ENCODE measurements at places on chromosomes 2 and 18.

DNA sequence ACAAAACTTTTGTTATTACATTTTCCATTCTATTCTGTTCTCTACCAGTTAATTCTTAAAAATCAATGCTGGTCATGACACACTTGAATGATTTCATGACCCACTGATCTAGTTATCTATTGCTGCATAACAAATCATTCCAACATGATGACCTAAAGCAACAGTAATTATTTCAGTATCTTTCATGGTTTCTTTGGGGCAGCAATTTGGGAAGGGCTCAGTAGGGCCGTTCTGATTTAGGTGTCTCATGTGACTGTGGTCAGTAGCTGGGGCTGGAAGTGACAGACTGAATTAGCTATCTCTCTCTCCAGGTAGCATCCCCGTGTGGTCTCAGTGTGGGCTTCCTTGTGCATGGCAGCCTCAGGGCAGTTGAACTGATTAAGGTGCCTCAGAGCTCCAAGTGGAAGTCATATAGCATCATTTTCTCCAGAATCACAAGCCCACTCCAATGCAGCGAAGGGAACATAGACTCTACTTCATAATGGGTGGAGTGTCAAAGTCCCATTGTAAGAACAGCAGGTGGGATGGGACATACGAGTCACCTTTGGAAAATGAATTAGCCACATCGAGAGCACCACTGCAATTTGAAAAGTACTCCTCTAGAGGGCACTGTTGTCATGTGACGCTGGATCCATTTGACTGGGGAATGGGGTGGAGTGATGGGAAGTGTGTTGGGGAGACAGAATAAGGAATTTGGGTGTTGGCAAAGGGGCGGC, 39.1 kb upstream of the FAM136A start:
- peak; percentile 78 for DNase-seq

DNA sequence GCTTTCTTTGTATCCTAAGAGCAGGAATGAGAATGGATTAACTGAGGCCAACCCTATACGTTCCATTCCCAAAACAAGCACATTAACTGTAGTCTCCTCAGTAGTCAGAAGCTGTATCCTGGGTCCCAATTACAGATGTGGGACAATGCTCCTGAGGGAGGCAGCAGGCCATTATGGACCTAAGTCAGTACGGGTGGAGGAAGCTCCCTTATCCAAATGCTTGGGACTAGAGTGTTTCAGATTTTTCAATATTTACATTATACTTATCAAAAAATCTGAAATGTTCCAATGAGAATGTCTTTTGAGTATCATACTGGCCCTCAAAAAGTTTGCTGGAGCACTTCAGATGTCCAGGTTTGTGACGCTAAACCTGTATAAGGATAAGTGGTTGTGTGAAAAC, 90.1 kb downstream of the PRELID3A start:
- DNase-seq: no peak

DNA sequence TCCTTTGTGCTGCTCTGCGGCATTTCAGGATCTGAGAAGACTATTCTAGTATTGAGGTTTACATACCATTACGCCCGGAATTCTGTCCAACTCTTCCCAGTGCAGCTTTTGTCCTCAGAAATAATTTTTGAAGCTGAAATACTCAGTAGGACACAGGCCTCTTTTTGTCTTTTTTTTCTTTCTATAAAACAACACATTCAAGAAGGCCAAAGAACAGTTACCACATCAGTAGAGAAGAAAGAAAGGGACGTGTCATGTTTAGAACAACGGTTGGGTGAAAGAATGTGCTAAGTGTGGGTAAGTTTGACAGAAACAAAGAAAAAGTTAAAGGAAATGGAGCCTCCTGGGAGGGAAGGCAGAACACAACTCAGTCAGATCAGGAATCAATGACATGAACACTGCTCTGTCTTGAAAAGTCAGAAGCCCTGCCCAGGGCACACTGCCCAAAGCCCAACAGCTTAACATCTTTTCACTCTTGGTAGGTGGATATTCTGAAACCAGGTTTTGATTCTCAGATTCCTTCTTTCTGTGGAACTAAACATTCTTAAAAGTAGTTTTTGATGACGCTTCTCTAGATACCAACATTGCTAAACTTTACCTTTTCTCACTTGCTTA, 198.6 kb upstream of the CWC22 start:
- no peak for DNase-seq

DNA sequence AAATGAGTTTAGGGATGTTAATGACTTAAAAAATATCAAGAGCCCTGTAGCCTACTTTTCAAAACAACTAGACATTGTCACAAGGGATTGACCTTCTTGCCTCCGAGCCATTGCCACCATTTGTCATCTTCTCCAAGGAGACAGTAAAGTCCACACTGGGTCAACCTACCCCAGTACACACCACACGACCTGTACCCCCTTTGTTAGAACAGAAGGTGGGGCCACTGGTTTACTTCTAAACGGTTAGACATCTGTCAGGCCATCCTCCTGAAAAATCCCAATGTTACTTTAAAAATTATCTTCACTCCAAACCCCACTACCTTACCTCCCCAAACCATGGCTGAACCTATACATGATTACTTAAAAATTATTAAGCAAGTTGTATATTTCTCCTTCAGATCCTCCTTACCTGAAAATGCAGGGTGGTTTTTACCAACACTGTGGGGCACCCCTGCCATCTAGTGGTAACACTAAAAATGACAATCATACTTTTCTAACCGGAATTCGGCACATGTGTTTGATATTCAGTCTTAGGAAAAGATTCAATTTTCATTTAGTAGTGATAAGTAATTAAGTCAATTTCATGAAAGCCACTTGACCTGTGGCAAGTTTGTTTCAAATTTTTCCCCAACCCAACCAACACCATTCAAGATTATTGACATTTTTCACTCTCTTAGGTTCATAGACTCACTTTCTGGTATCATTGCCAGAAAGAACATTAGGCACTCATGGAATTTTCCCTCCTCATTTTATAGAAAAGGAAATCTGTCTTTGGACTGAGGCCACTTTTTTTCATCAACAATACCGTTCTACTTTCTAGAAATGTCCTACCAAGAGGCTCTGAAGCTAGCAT, 265.3 kb upstream of the PKDCC start:
- peak; percentile 68 for DNase-seq

DNA sequence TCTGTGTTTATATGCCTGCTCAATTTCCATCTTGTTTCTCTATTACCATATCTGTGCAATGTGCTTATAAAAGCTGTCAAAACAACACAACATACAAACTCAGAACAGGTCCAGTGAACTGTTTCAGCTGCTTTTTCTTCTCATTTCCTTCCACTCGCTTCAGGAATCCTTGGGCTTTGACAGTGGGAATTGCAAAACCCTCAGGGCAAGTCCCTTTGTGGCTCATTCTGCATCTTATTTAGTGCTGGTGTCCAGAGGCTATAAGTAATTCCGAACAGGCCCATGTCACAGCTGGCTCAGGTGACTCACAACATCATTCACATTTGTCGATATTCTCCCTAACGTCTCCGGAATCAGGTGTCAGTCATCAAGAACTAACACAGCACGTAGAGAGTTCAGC, 309.9 kb upstream of the ZNF521 start:
- no peak for DNase-seq

GRCh38 chr18:78069784-78070664, 820.4 kb downstream of the GALR1 start:
- DNase-seq: no peak

- DNase-seq: peak; percentile 91
These were observed at the start of gene TMBIM1 for GRCh38 chr2:218292048-218293014. TSS of gene TMBIM1 (minus strand) at chr2:218292503. CDS start at chr2:218282141, 10,362 bp downstream.

DNA sequence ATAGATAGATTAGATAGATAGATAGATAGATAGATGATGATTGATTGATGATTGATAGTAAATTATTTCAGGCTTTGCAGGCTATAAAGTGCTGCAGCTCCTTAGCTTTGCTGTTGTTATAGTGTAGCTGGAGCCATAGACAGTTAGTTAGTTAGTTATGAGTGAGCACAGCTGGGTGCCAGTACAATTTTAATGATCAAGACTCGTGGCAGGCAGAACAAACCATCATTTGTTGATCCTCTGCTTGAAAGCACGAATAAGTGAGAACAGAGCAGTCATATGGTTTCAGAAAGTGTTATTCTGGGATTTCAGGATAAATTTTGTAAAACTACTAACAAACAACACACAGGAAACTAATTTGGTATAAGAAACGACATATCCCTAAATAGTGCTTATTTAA, 53.9 kb downstream of the THOC1 start:
- DNase-seq: no peak

GRCh38 chr18:51154431-51155063, 42.9 kb downstream of the MEX3C start:
- DNase-seq: no peak

DNA sequence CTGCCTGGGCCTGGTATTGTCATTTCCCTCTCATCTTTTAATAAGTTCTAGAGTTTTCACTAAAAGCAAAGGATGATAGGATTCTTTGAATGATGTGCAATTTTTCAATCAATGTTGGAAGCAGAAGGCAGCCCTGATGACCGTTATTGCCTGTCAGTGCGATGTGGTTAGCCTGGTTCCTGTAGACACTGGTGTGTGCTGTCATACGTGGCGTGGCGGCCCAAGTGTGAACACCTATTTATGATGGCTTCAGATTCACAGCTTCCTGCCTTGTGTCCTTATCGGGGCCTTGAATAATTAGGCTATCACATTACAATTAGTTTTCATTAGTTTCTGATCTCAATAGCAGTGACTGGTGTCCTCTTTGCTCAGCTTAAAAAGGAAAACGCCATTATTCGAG, 218.5 kb downstream of the TPGS2 start:
- no peak for DNase-seq

DNA sequence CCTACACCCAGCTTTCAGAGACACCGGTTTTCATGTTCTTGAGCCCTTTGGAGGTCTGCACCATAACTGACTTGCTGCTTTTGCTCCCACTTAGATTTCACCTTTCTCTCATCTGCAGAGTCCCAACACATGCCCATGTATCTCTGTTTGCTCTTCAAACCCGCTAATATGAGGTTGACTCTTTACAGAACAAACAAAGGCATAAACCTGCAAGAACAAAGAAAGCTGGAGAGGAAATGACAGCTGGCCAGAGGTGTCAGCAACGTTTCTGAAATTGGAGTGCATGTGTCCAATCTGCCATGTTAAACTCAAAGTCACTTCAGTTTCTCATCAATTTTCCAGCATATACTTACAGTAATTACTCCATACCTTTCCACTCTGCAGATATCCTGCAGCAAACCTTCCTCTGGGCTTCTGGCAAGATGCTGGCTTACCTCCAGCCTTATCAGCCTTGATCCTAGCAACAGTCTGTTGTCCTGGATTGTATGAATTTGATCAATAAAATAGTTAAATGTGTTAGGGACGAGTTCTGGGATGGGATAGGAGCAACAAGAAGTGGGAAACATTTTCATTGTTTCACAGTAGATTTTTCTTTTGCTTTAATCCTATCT, 157.4 kb downstream of the FHOD3 start:
- no peak for DNase-seq

DNA sequence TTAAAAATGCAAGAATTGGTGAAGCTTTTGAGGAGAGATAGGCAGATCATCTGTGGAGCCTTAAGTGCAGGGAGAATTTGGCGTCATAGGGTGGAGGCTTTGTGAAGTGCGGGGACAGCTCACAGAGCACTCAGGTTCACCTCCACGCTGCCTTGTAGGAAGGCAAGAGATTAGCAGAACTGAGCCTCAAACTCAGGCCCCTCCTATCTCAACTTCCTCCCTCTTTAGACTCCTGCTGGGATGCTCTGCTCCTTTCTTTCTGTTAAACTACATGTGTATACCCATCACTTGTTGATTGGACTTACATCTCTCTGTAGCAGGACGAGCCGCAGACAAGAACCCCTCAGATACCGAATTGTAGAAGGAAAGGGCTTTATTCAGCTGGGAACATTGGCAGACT, 422.2 kb downstream of the SETBP1 start:
- no peak for DNase-seq

- DNase-seq: peak; percentile 45
These were observed 4.0 kb downstream of the LPIN1 start for GRCh38 chr2:11750422-11750821.

GRCh38 chr18:41436772-41437171, 518.3 kb upstream of the PIK3C3 start:
- no peak for DNase-seq

DNA sequence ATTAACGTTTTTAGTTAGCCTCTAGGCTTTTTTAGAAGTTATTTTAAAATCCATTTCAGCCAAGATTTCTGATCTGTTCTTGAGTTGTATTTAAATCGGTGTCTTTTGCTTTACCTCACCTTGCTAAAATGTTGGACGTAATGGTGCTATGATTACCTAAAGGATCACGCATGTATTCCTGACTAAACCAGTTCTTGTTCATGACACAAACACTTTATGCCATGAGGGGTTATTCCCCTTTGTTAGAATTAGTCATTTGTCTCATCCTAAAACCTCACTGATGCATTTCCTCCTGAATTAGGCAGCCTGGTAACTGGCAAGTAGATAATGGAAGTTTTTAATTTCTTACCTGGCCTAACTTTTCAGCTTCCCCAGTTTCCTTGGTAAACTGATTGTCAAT, 185.4 kb upstream of the TANK start:
- DNase-seq: no peak

DNA sequence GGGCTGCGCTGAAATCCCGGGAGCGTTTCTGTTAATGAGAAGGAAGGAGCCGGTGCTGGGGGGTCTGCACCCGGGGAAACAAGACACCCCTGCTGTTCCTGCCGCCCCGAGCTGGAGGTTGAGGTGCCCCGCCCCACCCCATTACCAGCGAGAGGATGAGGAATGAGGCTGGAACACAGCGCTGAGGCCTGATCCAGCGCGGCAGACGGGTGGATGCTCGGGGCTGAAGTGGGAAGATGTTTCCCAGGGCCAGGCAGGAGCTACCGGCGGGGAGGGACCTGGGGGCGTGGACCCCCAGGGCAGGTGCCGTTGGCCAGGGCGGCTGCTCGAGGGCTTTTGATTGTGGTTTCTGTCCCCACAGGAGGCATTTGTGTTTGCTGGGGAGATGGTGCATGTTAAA, 134.3 kb upstream of the CTDP1 start:
- no peak for DNase-seq

DNA sequence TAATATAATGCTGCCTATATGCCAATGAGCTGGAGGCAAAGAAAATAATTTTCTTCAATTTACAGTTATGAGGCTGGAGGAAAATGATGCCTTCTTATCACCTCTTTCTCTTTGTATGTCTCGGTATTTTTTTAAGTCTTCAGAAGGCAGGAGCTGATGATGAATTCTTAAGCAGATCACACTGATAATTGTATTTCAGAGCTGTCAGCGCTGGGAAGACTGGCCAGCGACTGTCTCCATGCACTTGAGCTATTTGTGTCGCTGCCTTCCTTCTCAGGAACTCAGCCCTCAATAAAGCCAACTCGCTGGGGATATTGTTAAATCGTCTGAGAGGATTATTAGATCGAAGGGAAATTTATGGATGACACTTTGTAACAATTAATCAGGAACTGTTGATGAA, 40.3 kb downstream of the PTGR3 start:
- no peak for DNase-seq

Data from hematopoietic multipotent progenitor cell treated with erythropoietin and hydrocortisone succinate and interleukin-3 and kit ligand, for 6 days (in vitro differentiated cells).